Activated CD8-positive, alpha-beta memory T cell treated with anti-CD3 and anti-CD28 coated beads for 4 hours (primary cell): ENCODE measurements at places on chromosomes 11 and 22.

DNA sequence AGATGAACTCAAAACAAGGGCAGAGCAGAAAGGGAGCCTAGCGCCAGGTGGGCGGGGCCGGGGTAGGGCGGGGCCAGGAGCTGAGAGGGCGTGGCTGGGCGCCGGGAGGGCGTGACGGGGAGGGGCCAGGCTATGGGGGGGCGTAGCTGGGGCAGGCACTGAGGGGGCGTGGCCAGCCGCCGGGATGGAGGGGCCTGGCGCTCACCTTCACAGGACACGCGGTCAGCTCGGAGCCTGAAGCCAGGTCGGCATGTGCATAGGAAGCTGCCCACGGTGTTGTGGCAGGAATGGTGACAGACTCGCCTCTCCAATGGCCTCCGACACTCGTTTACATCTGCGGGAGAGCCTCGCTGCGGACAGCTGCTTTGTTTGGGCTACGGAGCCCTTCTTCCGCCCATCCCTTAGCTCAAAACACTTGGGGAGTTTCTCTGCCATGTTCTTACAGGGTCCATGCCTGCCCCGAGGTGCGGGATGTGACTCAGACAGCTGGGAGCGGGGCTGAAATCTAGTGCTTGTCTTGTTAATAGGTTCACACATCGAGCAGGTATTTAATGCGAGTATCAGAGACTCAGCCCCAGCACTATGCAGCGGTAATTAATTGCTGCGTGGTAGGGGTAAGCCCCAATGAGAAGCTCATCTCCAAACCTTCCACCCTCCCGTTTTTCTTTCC, 13.4 kb downstream of the VWCE start:
- DNase-seq = no peak

- DNase-seq = no peak
These were observed 9.9 kb upstream of the SLC22A12 start for GRCh38 chr11:64581057-64581523.

DNA sequence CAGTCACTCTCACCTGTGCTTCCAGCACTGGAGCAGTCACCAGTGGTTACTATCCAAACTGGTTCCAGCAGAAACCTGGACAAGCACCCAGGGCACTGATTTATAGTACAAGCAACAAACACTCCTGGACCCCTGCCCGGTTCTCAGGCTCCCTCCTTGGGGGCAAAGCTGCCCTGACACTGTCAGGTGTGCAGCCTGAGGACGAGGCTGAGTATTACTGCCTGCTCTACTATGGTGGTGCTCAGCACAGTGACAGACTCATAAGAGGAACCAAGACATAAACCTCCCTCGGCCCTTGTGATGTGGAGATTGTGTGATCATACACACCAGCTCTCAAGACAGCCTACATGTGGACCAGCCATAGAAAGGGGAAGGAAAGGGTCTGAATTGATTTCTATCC, 113.3 kb downstream of the ZNF280B start:
- no peak for DNase-seq

DNA sequence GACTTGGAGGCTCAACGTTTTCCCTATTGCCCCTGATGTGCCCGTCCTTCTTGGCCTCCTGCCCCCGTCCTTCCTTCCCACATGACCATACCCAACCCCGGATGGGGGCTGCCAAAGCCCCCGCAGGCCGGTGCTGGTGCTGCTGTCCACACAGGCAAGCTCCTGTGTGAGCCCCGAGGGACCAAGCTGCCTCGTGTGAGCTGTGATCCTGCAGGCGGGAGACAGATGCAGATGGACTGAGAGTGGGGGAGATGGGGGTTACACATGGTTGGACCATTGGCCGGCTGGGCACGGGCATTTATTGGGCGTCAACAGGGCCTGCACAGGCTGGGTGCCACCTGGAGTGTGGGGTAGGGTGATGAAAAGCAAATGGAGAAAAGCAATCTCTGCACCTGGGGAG, 313.2 kb upstream of the B3GAT1 start:
- DNase-seq = no peak

GRCh38 chr11:60724420-60724819, at the start of gene MS4A18:
Gene MS4A18, plus strand, starts transcription at chr11:60724720.
- no peak for DNase-seq

DNA sequence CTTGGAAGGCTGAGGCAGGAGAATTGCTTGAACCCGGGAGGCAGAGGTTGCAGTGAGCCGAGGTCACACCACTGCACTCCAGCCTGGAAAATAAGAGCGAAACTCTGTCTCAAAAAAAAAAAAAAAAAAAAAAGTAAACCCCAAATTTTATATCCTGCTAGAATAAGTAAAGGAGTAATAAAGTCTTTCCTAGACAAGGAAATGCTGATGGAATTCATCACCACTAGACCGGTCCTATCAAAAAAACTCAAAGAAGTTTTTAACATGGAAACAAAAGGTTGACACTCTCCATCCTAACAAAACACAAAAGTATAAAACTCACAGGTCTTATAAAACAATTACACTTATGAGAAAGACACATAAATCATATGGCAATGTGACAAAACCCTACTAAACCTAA, 213.9 kb downstream of the SBF2 start:
- DNase-seq = no peak

- no peak for DNase-seq
These were observed 106.4 kb downstream of the MICAL2 start for GRCh38 chr11:12216671-12217374.

DNA sequence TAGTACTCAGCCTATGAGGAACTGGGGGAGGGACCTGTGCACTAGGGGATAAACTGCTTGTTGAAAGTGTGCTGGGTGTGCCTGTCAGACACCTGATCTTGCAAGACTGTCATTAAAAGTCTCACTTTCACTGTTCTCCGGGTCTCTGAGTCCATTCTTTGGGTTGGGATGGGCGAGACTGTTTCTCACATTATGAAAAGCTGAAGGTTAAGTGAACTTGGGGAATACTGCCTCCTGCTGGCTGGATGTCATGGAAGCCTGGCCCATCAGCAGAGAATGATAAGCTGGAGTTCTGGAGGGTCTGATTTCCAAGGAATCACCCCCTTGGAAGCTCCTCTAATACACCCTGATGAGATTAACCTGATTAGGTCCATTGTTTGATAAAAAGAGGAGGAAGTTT, 9.0 kb upstream of the VPREB1 start:
- DNase-seq = peak; percentile 22

DNA sequence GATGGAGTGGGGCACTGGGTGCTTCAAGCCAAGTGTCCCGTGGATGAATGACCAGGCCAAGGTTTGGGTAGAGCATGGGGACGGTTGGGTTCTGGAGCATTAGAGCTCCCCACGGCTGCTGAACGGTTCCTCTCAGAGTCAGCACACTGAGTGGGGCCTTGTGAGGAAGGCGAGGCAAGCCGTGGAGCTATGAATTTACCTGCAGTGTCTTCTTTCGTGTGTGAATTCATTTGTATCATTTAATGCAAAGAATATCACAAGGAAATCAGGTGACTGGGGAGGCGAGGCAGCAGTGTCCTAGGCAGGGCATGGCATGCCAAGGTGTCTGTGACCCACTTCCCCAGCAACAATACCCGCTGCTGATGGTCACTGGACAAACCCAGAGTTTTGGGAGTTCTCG, 343.5 kb upstream of the B3GAT1 start:
- DNase-seq = no peak

DNA sequence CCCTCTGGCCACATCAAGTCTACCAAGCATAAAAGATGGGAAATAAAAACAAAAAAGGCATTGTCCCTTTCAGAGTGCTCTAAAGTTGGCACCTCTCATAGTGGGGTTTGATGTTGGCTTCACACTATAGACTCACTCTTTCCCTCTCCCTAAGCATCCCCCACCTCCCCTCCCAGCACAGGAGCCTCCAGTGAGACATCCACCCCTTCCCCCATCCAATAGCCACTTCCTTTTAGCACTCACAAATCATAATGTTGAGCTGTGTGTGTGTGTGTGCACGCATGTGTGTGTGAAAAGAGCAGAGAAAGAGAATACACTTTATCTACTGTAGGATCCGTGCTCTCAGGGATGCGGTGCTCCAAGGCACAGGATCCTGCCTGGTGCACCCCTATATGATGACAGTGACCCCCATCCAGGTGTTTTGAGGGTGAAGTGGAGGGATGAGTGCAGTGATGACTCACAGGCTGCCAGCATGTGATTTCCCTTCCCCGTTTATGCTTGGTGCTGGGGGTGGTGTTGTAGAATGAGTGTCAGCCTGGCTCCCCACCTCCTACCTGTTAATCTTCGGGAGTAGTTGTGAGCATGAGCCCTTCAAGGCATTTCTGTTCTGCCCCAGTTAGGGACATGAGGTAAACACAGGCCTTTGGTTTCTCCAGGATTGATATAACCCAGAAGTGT, 235.2 kb upstream of the B3GAT1 start:
- no peak for DNase-seq

DNA sequence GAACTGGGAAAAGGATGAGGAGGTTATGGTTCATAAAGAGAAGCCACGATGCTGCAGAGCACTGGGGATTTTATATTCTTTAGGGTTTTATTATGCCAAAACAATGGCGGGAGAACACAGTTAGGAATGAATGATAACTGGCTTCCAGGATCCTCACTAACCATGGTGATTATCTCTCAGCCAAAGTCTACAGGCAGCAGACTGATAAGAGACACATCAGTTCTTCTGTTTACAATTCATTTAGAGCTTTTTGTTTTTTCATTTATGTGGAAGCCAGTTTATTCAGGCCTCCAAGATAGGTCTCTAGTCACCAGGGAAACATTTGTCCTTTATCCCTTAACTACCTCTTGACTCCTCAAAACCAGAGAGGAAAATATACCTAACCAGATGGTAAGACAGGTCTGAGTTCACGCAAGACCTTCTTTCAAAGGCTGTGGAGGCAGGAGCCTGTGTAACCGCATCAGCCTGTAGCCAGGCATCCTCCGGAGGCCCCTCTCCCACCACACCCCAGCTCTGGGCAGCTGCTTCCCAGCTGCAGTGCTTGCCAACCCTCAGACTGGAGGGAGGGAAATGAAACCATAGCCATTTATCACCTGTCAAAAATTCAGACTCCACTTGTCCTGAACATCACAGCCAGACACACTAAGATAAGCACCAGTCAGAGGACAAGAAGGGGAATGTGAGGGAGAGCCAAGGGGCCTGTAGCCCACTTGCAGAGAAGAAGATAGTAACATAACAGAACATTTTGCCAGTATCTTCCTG, 57.2 kb upstream of the FAM181B start:
- no peak for DNase-seq

- no peak for DNase-seq
These were observed 58.7 kb upstream of the CHST1 start for GRCh38 chr11:45724153-45724552.

DNA sequence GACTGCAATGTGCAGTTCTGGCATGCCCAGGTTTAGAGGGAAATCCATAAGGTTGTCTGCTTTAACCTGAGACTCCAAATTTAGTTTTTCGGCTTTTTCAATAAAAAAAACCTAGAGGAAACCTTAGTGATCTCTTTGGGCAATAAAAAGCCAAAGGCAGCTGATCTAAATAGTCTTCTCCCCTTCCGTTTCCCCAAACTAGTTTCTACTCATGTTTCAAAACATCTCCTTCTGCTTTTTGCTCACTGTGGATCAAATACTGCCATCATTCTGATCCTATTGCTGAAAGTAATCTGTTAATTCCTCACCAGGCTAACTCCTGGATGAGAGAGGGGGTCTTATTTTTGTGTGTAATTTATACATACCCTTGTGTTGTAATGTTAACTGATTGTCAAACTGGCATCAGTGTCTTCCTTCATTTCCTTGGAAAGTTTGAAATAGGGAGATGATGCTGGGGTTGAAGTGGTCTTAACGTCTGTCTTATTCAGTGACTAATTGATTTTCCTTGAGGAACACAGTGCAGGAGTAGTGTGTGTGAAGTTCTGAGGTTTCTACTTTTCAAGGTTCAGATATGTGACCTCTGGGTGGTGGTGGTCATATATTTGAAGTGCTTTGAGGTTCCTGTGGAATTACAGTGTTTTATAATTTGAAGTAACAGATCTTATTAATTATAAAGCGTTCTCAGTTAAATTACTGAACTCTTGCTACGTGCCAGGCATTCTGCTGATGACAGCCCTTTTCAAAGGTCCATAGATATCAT, 55.0 kb downstream of the ARHGAP42 start:
- DNase-seq = no peak
